Ascending aorta (tissue), 2 donors: ENCODE measurements at places on chromosomes 16 and 17. TPM values are rescaled to one million over a fixed set of nuclear protein-coding genes. Genes with fewer than 3 reads are reported as not detected.

The SLC47A1 gene
- 0.64 TPM for total RNA-seq

- no peaks in the 10 kb centered on the region for H3K4me1 ChIP-seq
- no peaks in the 10 kb centered on the region for H3K27me3 ChIP-seq
- no peak overlapping the region for H3K4me3 ChIP-seq
- no peak for DNase-seq
- H3K27ac ChIP-seq = no peak overlapping the region
Observed at GRCh38 chr16:3728424-3729160, 11.3 kb upstream of the TRAP1 start.

DNA sequence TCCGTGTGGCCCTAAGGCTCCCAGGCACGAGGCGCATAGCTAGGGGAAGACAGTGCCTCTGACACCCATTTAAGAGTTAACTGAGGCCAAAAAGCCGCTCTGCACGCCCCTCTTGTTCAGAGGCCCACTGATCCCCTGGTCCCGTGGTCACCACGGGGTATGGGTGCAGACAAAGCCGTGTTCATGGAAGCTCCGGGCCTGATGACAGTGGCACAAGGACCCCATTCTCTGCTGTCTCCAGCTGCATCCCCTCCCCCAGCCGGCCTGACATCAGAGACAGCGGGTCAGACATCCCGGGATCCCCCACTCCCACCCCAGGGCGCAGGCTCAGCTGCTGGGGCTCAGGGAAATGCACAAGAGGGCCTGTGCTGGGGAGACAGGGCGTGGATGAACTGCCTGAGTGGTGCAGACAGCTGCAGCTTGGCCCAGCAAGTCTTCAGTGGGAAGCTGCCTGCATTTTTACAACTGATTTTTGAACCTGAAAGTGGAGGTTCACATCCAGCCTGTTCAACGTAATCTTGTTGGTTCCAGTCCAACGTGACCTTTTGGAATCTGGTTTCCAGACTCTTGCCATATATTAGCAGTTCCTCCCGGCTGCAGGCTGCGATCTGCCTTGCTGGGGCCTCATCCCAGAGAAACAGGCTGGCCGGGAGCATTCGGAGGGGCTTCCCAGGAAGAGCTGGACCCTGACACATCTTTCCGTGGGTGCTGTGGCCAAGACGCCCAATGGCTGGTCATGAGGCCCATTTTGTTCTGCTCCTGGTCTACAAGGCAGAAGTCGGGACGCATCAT, 9.7 kb upstream of the BAHCC1 start:
- H3K27me3 ChIP-seq = no peaks in the 10 kb centered on the region
- peaks cover 3% of the 10 kb centered on the region for H3K4me1 ChIP-seq
- H3K4me3 ChIP-seq = no peak overlapping the region
- H3K36me3 ChIP-seq = no peaks in the 10 kb centered on the region

DNA sequence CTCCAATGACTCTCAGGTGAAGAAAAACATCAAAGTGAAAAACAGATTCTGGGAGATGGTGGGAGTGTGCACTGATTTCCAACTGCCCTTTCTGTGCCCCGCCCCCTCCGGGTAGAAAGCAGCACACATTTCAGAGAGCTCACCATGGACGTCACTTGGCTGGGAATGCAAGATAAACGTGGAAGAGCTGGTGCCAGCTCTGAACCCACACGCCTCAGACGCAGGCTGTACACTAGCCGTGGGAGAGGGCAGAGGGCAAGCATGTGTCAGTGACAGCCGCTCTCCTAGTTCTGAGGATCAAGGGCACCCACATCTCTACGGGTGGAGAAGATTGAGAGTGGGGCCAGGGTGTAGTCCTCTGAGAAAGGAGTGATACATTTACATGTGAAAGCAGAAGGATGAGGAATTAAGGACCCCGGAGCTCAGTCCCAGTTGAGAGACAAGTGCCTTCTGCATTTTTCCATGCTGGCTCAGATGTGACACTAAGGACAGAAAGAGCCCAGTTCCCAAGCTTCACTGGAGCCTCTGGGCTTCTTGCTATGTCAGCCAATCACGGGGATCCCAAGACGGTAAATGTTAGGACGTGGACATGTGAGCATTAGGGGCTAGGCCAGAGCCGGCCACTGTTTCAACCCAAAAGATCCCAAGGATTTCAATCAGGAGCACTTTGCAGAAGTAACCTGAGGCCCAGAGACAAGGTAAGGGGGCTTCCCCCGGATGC, 101.3 kb downstream of the ZFHX3 start:
- H3K4me3 ChIP-seq = peak overlapping the region; percentile 17
- H3K4me1 ChIP-seq = peaks cover 20% of the 10 kb centered on the region
- no peak for DNase-seq
- peak overlapping the region; percentile 60 for H3K27ac ChIP-seq
- peaks cover 14% of the 10 kb centered on the region for H3K36me3 ChIP-seq

DNA sequence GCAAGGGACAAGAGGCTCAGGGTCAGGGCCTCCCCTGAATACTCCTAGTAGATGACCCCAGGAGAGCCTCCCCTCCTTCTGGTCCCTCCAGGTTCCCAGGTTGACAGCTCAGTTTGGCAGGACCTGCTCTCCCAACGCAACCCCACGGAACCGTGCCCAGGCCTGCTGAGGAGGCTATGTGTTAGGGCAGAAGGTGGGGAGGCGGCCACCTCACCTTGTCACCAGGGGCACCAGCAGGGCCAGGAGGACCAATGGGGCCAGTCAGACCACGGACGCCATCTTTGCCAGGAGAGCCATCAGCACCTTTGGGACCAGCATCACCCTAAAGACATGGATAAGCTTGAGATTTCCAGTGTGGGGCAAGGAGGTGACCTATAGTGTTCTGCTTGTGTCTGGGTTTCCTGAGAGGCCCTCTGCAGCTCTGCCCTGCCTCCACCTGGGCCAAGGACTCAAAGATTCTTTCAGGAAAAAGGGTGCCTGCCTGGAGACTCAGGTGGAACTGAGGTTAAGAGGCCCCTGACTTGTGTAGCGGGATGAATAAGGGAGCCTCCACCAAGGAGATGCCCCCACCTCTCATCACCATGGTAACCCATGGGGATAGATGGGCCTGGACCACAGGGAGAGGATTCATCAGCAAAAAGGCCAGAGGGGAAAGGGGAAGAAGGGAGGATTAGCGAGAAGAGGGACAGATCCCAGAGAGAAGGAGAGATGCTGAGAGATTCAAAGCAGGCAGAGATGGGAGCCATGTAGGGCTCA, 10.7 kb downstream of the COL1A1 start:
- no peaks in the 10 kb centered on the region for H3K27me3 ChIP-seq
- no peaks in the 10 kb centered on the region for H3K4me1 ChIP-seq
- no peak overlapping the region for H3K4me3 ChIP-seq
- no peak for DNase-seq
